Activated T-helper 17 cell treated with anti-CD3 and anti-CD28 coated beads, Interleukin-2, amount 50 U/mL, for 72 hours (primary cell): ENCODE measurements at places on chromosomes 16 and 17. TPM values are rescaled to one million over a fixed set of nuclear protein-coding genes. Genes with fewer than 3 reads are reported as not detected.

The TMEM95 gene
- total RNA-seq, result 0.22 TPM

The RHBDF2 gene
- 56.5 TPM for total RNA-seq

- no peaks in the 10 kb centered on the region for H3K4me1 ChIP-seq
- ATAC-seq, result no peak
- no peak overlapping the region for H3K27ac ChIP-seq
- H3K4me3 ChIP-seq, result no peak overlapping the region
These were observed 4.2 kb downstream of the SHISA6 start for GRCh38 chr17:11245187-11245586.

GRCh38 chr17:50708050-50709000 lies 611 bp upstream of the ANKRD40 start:
- no peaks in the 10 kb centered on the region for H3K27me3 ChIP-seq
- ATAC-seq, result peak; percentile 7
- H3K27ac ChIP-seq, result peak overlapping the region; percentile 94
- H3K36me3 ChIP-seq, result peaks cover 37% of the 10 kb centered on the region
- H3K4me3 ChIP-seq, result peak overlapping the region; percentile 92

DNA sequence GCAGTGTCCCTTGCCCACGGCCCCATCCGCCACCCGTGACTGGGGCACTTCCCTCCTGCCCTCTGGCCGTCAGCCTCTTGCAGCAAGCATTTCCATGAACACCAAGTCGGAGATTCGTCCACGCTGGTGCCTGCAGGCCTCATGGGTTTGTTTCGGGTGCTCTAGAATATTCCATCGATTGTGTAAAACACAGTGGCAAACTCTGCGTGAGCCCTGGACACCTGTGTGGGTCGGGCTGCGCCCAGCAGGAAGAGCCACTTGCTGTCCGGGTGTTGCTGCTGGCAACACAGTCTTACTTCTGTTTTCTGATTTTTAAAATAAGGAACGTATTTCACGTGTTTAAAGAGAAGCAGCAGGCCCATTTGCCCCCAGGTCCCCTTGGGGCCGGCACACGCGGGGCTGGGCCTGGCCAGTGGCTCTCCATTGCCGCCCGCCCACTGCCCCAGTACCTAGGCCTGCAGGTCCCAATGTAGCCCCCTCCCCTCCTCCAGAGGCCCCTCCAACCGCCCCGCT lies 10.0 kb downstream of the CYBC1 start:
- no peaks in the 10 kb centered on the region for H3K4me1 ChIP-seq
- H3K27me3 ChIP-seq, result no peaks in the 10 kb centered on the region
- ATAC-seq, result no peak
- H3K4me3 ChIP-seq, result no peak overlapping the region
